ENCODE measurements at places on chromosomes 11 and 22.

DNA sequence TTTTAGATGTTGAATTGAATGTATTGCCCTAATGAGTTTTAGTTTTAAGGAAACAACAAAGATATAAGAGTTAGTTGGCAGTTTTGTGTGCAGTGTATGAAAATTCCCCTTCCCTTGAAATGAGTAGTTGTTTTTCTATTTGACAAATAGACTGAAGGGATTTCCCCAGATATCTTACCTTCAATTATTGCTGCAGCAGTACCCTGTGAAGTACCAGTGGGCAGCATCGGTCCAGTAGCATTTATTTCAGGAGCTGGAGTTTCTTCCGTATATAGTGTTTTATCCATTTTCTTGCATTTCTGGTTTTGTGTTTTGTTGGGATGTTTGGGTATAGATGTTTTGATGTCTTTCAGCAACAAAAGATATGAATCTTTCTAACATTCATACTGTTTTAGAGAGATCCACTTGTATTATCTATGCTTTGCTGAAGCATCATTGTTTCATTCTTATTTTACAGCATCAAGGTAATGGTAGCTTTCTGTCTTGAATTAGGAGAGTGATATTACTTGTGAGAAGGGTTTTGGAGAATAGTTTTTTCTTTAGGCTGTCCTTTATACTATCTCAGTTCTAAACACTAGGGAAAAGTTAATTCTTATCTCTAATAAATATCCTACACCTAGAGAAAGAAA lies 7.4 kb downstream of the KMT2A start:
- DNase-seq = no peak

GRCh38 chr22:35054064-35054463 lies 11.9 kb upstream of the ISX start:
- no peak for DNase-seq

DNA sequence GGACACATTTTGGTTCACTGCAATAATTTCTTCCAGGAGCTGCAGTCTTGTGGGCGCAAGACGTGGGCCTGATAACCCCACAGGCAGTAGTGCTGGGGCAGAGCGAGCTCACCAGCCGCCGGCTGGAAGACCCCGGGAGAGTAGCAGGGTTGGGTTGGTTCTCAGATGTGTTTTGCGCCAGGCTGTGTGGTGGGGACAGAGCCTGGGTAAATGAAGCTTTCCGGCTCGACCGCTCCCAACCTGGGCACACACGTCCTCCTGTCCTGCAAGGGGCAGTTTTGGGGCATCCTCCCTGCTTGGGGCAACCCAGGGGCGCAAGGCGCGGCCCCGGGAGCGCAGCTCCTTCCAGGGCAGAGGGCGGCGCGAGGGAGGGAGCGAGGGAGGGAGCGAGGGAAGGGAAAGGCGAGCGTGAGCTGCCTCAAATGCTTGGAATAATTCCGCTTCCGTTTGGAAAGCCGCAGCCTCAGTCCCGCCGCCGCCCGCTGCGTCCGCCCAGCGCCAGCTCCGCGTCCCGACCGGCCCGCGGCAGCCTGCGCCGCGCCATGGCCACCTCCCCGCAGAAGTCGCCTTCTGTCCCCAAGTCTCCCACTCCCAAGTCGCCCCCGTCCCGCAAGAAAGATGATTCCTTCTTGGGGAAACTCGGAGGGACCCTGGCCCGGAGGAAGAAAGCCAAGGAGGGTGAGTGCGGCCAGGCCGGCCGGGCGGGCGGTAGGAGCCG lies at the start of gene PARVA:
Gene PARVA, plus strand, starts transcription at position 466 of the 718 bp plus-strand sequence. Its CDS starts 77 bp downstream, at position 543.
- peak; percentile 81 for DNase-seq

GRCh38 chr22:36386900-36387708 lies 663 bp downstream of the MYH9 start:
- peak; percentile 41 for DNase-seq

- no peak for DNase-seq
These were observed 36.6 kb downstream of the SLC25A17 start for GRCh38 chr22:40782521-40782920.

DNA sequence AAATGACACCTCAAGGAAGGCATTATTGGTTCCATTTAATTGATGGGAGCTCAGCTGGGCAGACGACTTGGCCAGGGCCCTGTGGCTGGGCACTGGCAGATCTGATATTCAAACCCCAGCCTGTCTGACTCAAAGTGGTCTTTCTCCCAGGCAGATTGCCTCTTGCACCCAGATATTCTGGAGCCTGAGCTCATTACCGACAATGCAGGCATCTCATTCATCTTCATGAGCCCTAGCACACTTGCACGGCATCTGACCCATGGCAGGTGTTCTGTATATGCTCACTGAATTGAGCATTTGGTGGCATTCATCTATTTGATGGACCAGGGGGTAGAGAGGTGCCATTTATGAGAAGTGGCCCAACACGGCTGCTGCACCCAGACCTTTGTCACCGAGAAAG lies 193.1 kb downstream of the DSCAML1 start:
- DNase-seq = no peak

GRCh38 chr22:25765016-25765367 lies 23.0 kb downstream of the MYO18B start:
- DNase-seq = no peak

DNA sequence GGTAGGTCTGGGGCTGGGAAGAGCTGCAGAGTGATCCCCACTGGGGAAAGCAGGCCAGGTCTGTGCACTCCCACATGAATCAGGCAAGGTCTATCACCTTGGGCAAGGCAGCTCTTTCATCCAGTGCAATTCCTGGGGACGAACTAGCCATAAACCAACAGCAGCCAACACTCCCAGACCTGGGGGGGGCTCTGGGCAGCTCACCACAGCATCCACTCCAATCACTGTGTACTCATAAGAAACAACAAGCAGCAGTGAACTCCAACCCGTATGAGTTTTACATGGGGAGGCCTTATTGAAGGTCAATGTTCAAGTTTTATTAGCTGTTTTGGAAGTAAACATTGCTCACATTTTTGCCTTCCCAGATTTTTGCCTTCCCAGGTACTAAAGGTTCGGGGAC lies 157.4 kb upstream of the NAV2 start:
- DNase-seq = no peak

DNA sequence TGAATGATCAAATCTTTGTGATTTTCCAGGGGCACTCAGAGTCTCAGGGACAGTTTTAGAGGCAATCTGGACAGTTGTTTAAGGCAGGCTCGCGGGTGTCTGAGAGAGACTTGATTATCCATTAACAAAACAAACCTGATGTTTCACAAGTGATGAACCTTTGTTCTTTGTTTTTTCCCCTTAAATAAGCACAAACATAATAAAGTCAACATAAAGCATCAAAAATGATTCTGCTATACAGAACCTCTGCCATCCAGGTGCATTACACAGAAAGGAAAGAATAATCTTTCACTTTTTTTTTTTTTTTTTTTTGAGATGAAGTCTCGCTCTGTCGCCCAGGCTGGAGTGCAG lies 13.2 kb downstream of the BID start:
- no peak for DNase-seq

DNA sequence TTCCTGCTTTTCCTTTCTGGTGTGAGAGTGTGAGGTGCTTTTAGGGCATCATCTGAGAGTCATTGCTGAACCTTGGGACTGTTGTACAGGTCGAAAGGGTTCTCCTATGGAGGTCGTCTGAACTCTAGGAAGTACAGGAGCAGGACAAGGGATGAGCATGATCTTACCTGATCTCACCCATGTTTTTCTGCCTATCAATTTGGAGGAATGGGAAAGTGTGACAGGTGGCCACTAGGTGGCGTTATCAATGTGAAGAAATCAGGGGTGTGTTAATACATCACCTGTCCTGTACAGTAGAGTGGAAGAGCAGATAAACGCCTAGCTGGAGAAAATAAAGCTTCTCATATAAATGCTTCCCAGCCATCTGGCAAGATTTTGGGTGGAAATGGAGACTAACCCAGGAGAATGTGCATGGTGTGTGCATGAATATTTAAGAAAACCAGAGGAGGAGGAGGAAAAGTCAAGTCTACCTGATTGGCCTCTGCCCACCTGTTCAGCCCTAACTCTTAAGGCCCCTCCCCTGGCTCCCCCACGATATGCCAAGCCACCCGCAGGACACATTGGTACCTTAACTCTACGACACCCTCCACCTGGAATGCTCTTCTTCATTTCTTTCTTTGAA lies 72.0 kb upstream of the NARS2 start:
- peak; percentile 76 for DNase-seq

DNA sequence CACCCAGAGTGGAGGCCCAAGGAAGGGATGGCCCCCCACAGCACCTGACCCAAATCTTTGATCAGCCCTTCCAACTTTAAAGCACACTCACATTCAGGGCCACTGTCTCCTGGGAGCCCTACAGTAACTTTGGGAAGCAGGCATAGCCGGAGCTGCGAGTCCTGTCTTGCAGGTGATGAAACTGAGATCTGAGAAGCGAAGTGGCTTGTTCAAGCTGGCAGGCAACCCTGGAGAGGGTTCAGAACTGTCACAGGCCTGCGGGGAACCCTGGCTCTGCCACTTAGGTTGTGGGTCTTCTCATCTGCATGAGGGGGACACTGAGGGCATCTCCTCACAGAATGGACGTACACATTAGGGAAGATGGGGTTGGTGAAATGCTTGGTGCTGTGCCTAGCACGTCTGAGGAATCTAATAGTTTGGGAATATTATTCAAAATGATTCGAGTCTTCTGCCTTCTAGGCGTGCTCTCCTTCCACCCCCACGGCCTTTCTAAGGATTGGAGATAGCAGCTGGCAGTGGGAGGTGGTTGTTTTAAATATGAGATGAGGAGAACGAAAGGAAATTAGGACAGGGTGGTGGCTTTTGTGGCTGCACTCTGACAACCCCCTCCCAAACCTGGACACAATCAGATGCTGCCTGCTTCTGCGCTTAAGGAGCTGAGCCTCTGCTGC lies 18.8 kb upstream of the SUN2 start:
- DNase-seq = no peak

DNA sequence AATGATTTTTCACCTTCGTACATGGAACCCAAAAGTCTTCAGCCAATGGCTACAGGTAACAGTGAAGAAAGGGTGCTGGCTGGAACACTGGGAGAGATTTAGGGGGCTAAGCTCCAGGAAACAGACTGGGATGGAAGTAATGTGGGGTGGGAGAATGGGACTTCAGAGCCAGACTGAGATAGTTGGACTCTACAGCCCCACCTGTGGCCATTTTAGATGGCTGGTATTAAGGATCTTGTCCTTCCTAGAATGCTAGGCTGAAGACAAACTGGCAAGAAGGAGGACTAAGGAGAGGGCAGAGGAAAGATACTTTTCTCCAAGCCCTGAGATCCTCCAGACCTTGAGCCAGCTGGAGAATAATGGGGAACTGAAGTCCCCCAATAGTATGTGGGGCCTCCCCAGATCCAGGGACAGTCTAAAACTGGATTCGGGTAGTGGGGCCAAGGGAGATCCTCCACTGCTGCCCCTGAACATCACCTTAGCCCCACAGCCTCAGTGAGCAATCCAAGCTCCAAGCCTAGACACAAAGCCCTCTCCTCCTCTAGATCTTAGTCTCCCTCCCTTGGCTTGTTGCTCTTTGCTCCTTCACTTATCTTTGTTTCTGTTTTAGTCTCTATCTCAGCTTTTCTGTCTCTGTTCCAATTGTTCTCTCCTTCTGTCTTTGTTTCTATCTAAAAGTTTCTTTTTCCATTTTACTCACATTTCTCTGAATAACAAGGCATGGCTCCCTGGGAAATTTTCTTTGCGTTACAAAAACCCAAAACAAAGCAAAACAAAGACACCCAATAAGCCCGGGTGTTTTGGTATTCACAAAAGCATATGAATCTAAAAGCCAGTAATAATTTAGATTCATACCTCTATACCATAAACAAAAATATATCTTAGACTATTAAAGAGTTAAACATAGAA lies 16.2 kb upstream of the RRAS2 start:
- no peak for DNase-seq

- DNase-seq = no peak
These were observed 10.7 kb downstream of the ZNF195 start for GRCh38 chr11:3368199-3368598.

DNA sequence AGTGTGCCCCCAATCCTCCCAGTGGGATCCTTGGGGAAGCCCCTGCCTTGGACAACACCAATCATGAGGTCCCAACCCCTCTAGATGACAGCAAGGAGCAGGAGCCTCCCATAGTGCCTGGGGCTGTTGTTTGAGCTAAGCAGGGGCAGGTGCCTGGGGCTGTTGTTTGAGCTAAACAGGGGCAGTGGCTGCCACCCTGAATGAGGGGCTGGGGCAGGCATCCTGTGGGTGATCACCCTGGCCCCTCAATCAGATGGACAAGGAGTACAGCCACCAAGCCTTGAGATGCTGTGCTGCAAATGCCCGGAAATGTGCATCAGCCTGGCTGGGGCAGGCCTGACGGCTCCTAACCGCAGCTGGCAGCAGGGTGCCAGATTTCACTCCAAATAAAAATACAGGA lies 66.7 kb downstream of the MYEOV start:
- no peak for DNase-seq

DNA sequence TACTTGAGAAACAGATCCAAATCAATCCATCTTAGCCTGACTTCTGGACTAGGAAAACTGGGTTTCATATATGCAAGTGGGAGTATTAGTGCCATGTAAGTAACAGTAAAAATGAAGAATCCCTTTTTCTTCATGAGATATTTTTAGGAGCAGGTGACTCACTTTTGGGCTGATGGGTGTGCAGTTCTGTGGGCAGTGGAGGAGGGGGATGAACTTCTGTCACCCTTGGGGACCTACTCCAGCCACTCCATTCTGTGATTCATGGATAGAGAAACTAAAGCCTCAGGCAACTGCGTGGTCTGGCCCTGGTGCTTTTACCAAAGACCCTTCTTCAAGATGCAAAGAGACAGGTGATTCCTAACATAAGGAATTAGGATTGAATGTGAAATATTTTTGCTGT lies 208.6 kb upstream of the NARS2 start:
- no peak for DNase-seq

GRCh38 chr22:42719656-42720262 lies 911 bp downstream of the A4GALT start:
- DNase-seq = no peak

GRCh38 chr11:6604081-6604626 lies 580 bp downstream of the ILK start:
- peak; percentile 75 for DNase-seq

- DNase-seq = no peak
These were observed 10.0 kb downstream of the IL18BP start for GRCh38 chr11:72008728-72009127.

GRCh38 chr22:26450453-26451185 lies 21.6 kb downstream of the ASPHD2 start:
- no peak for DNase-seq

DNA sequence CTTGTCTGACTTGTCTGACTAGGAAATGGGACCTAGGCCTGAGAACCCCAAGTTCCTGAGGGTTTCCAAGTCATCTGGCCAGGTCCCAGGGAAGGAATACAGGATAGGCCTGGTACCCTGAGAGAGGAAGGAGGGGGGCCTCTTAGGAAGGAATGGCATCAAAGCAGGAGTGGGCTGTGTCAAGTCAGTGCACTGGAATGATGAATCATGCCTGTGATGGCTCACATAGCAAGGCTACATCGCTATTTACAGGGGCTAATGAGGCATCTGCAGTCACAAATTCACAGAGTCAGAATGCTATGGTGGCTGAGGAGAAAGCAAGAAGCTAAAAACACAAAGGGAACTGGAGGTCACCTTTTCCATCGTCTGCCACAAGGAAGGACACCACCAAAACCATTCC lies 247.3 kb downstream of the NXPE2 start:
- no peak for DNase-seq
